ENCODE measurements at places on chromosomes 2 and 18. TPM values are rescaled to one million over a fixed set of nuclear protein-coding genes. Genes with fewer than 3 reads are reported as not detected.

The C2orf92 gene
- total RNA-seq = 7.1 TPM

The DSC1 gene
- 2.1 TPM for total RNA-seq

The TUBB6 gene
- 0.94 TPM for total RNA-seq

The TCF23 gene
- total RNA-seq = not detected

The FAM237A gene
- total RNA-seq = not detected

The MYO7B gene
- 0.33 TPM for total RNA-seq

The ADAM23 gene
- 0.14 TPM for total RNA-seq

The PLEKHA3 gene
- 27.6 TPM for total RNA-seq

The BMP10 gene
- not detected for total RNA-seq

The COLEC12 gene
- total RNA-seq = not detected

The TEX261 gene
- 28.1 TPM for total RNA-seq

The MOCOS gene
- total RNA-seq = not detected

The PAIP2B gene
- total RNA-seq = 1.8 TPM

The REG3A gene
- total RNA-seq = not detected

The CNGA3 gene
- total RNA-seq = not detected

The GPR39 gene
- total RNA-seq = not detected

The ALPI gene
- total RNA-seq = not detected

The KIF1A gene
- total RNA-seq = not detected

The LIMS4 gene
- total RNA-seq = not detected

The SF3B1 gene
- total RNA-seq = 526 TPM

The SERPINB5 gene
- not detected for total RNA-seq

The IL36A gene
- total RNA-seq = not detected

The NT5C1B gene
- total RNA-seq = not detected

The LINC00305 gene
- total RNA-seq = not detected

The ALK gene
- not detected for total RNA-seq

The REG3G gene
- not detected for total RNA-seq

The KLHL41 gene
- total RNA-seq = not detected

The C1QL2 gene
- not detected for total RNA-seq

The MROH2A gene
- total RNA-seq = not detected

The KCNG2 gene
- total RNA-seq = not detected

The RAB6C gene
- not detected for total RNA-seq

The FAM210A gene
- total RNA-seq = 9.1 TPM

The ANKRD30B gene
- total RNA-seq = not detected

The CCDC148 gene
- total RNA-seq = not detected

The ABCG5 gene
- not detected for total RNA-seq

The EPB41L3 gene
- total RNA-seq = 0.83 TPM

The PSMA8 gene
- not detected for total RNA-seq
